ENCODE measurements at places on chromosomes 3 and 15.

GRCh38 chr3:34361921-34362320 is 563.5 kb downstream of the PDCD6IP start:
- no peak for DNase-seq

DNA sequence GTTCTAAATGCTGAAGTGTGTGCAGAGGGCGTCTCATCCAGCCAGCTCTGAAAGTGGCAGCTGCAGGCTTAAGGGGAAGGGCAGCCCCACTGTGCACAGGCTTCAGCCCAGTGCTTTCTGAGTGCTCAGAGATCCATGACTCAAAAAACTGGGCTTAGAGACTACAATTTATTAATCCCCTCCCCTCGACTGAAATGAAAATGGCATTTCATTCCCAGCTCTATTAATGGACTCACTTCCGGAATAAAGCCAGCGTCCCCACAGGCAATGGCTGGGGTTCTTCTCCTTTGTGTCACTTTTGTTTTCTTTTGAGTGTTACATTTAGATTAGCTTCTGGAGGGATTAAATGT is 55.5 kb upstream of the PLXNA1 start:
- no peak for DNase-seq

DNA sequence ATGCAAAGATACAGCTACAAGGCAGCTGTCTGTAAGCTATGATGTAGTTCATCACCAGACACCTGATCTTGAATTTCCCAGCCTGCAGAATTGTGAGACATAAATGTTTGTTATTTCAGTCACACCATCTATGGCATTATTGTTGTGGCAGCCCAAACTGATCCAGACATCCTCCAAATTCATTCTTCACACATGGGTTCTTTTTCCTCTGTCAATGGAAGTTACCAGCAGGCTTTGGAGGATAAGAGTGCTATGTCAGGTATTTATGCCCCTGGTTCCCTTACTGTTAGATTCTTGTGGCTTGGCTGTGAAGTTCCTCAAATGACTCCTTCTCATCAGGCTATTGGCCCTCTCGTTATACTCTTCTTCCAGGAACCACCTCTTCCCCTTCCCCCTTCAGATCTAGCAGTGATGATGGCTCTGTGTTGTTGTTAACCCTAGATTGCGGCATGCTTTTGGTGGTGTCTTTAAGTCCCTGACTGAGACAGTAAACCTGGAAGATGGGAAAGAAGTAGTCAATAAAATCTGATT is 91.0 kb upstream of the CHMP2B start:
- DNase-seq: no peak

DNA sequence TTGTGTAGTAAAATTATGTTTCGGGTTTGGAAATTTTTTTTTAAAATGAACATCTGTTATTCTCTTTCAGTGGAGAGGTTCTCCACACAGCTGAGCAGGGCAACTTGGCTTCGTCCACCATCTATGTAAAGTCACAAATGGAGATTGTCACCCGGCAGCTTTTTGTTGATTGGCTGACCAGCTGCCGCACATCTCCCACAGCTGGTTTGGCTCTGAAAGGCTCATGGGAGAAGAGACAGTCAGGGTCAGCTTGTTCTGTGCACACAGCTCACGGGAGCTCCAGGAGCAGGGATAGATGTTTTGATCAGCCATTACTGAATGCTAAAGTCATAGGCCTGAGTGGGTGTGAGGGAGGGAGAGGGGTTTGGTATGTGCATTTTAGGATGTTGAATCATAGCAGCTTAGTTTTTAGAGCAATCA is 12.9 kb upstream of the CCDC80 start:
- no peak for DNase-seq

- no peak for DNase-seq
These were observed 41.4 kb downstream of the EOMES start for GRCh38 chr3:27680517-27681246.

- no peak for DNase-seq
These were observed 29.6 kb downstream of the CPOX start for GRCh38 chr3:98563661-98564281.

- DNase-seq: no peak
These were observed 121.3 kb downstream of the RPLP1 start for GRCh38 chr15:69573815-69574475.

DNA sequence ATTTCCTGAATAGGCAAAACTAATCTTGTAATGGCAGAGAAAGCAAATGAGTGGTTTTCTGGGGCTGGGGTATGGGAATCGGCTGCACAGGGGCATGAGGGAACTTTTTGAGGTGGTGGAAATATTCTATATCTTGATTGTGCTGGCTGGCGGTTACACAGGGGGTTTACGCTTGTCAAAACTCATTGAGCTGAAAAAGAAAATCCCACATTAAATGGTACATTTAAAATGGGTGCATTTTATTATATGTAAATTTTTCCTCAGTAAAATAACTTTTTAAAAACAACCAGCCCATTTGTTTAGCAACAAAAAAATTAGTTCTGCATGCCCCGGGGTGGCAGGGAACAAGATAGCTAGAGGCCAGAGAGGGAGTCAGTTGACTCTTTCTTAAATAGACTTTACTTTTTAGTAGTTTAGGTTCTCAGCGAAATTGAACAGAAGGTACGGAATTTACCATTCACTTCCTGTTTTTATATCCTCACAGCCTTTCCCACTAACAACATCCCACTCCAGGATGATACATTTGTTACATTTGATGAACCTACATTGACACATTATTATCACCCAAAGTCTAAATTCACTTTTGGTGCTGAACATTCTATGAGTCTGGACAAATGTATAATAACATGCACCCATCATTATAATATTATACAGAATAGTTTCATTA is 41.2 kb upstream of the BCL2A1 start:
- DNase-seq: no peak

GRCh38 chr15:49088996-49089395 is 42.8 kb upstream of the SECISBP2L start:
- no peak for DNase-seq

GRCh38 chr3:128801779-128802380 is 75.9 kb downstream of the RAB7A start:
- no peak for DNase-seq

DNA sequence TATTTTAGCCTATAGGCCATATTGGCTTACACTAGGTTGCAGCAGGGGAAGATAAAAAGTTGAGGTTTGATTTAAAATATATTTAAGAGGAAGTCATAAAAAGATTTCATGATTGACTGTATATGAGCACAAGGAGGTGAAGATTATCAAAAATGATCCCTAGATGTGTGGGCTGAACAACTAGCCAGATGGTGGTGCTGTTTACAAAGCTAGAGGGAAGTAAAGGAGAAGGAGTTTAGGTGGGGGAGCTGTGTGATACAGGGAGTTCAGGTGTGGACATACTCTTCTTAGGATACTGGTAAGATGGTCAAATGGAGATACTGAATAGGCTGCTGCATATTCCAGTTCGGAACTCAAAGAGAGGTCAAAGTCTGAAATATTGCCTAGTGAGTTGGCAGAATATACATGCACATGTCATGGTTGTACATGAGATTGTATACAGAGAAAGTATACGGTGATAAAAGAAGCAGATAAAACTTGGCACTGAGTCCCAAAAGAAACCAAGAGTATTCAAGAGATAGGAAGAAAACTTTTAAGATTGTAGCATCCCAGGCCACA is 727.8 kb downstream of the NLGN1 start:
- no peak for DNase-seq

DNA sequence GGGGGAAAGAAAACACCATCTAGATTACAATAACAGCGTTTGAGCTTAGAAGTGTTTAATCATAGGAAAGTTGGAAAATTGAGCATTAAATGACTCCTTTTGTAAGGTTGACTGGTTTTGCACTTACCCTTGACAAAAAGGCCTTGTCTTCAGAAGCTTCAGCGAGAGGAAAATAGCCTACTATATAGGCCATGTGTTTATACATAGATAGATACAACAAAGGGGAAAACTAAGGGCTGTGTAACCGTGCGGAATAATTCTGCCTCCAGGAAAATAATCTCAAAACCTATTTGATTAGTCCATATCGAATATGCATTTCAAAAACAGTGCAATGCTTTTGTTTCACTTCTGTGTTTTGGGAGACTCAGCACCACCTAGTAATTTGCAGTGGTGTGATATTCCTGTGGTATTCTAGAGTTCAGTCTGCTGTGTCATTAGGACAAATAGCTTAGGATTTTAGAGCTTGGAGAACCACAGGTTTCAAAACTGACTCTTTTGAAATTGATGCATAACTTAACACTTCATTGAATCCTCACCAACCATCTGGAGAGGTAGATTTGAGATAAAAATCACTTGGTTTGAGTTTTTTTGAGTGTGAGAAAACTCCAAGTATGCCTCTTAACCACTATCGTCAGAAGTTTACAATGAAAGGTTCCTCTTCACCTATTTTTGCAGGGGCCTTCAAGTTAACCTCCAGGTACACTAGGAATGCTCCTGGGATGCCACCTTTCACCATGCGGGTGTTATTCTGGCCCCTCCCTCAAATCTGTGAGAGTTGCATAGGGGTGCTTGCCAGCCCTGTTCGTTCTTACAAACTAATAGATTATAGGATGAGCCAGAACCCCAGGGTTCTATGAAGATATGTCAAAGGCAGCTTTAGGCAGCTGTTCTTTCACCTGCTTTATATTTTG is 1.9 kb downstream of the ARHGAP31 start:
- no peak for DNase-seq

GRCh38 chr15:90681056-90681455 is 36.1 kb upstream of the BLM start:
- DNase-seq: no peak

DNA sequence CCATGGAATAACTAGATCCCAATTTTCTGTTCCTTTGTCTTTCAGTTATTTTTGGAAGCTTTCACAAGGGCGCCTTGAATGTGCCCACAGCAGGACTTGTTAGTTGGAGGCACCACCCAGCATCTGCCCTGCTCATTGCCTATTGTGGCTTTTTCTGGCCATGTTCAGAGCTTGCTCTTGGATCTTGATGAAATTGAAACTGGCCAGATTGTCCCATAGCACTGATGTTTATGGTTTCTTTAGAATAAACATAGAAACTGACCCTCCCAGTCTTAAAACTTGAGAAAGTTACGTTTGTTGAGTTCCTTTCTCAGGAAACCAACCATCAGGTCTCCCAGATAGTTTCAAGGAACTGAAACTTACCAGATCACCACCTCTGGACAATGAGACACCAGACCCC is 474.7 kb downstream of the IL5RA start:
- DNase-seq: no peak

- no peak for DNase-seq
These were observed 177.5 kb downstream of the TLE3 start for GRCh38 chr15:69920221-69920620.

DNA sequence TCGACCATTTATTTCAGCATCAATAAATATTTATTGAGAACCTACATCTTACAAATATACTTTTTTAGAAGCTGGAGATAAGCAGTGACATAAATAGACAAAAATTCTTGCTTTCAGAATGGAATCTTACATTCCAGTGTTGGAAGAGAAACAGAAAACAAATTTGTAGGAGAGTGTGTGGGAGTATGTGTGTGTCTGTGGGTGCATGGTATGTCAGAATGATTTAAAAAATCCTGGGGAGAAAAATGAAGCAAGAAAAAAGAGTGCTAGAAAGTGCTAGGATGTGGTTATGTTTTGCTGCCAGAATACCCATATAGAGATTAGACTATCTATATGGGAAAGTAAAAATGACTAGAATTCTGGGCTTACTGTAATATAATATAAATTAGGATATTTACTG is 561.7 kb upstream of the SGO1 start:
- DNase-seq: no peak

- DNase-seq: no peak
These were observed 68.0 kb downstream of the CNTN3 start for GRCh38 chr3:74546426-74546825.

GRCh38 chr15:67307156-67307555 is 52.6 kb downstream of the IQCH start:
- DNase-seq: no peak

GRCh38 chr3:129288446-129288845 is 9.8 kb downstream of the HMCES start:
- DNase-seq: no peak
